CD4-positive, alpha-beta T cell treated with Interleukin-2 at 100 ng/mL for 4 hours (primary cell): ENCODE measurements at places on chromosomes 6 and 20.

DNA sequence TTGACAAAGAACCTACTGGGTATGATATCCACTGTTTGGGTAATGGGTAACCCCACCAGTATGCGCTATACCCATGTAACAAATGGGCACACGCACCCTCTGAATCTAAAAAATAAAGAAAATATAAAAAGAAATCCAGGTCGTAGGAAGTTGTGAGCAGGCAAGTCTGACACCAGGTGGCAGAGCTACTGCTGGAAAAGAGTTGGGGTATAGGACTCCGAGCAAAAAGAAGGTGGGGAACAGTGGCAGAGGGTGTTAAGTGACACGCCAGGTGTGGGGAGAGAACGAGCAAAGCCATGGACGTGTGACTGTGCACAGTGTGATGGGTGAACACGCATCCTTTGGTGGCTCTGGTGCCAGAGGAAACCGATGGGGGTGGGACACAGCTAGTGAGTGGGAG is 46.7 kb downstream of the NOX3 start:
- DNase-seq: no peak

- DNase-seq: no peak
Observed at GRCh38 chr6:136783495-136784270, 8.6 kb downstream of the MAP3K5 start.

DNA sequence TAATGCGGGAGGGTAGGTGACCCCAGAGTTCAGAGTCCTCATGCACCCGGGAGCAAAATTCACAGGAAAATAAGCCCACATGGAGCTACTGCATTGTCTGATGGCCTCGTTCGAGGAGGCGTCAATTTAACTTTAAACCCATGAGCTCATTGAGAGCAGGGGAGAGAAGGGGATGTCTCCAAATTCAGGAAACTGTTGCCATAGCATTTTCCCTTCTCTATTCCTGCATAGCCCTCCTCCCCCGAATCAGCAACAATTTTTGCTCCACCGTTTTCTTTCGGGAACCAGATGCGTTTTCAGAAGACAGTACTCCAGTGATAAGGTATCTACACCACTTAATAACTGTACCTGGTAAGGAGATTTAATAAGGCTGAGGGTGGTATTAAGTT is 324 bp upstream of the LAMP5 start:
- no peak for DNase-seq

GRCh38 chr6:27825025-27825793 is 87.0 kb downstream of the OR2B2 start:
- DNase-seq: no peak

DNA sequence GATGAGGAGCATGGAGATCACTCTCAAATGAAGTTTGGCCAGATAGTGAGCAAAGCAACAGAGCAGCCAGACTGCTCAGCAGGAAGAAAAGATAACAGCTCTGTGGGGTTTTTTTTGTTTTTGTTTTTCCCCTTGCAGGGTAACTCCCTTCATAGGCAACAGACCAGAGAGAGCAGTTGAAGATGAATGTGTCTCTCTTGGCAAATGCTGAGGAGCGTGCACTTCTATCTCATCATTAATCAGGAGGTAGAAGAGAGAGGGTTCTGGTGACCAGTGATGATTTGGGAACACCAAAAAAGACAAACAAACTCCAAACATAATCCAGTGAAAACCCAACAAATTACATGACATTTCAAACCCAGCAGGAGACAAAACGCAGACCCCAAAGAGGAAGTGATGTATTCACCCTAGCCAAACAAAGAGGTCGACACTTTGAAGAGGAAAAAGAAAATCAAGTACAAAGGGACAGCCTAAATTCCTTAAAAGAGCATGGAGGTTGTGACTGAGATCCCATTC is 66.2 kb upstream of the RREB1 start:
- DNase-seq: no peak

DNA sequence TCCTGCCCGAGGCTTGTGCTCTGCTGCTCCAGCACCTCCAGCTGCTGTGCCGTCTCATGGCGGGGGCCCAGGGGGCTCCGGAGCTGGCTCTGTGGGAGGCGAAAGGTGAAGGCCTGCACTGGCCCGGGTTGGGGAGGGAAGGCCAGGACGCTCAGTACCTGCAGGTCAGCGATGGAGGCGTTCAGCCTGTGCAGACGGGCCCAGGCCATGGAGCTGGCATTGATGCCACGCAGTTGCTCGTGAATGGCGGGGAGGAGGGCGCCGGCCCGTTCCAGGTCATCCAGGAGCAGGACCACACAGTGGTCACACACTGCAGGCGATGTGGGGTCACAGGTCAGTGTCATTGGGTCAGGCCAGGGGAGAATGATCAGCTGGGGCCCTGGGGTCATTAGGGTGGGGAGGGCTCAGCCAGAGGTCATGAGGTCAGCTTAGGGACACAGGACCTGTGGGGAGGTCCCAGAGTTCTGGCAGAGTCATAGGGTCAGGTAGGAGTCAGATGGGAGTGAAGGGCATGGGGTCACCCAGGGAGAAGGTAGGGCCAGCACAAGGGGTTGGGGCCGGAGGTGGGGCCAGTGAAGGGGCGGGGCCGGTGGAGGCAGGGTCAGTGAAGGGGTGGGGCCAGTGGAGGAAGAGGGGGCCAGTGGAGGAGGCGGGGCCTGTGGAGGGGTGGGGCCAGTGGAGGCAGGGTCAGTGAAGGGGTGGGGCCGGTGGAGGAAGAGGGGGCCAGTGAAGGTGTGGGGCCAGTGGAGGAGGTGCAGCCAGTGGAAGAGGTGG is 18.0 kb downstream of the ADRM1 start:
- DNase-seq: no peak

DNA sequence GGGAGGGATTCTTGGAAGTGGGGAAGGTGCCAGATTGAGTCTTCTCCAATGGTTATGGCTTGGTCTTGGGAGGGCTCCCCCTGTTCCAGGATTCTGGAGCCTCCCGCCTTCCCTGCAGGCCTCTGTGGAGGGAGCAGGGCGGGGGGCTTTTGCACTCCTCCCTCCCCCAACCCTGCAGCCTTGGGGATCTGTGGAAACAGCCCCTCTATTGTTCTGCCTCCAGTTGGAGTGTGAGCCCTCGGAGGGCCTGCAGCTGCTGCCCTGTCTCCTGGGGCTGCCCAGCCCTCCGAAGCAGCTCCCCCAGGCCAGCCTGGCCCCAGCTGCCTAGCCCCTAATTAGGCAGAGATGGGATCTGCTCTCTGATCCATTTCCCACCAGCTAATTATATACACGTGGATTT is 14.7 kb downstream of the FAM110A start:
- no peak for DNase-seq

GRCh38 chr6:6348256-6348655 is 27.8 kb upstream of the F13A1 start:
- DNase-seq: no peak
